Hypothalamus (tissue), 51 donors: ENCODE measurements at places on chromosomes 1 and 21.

DNA sequence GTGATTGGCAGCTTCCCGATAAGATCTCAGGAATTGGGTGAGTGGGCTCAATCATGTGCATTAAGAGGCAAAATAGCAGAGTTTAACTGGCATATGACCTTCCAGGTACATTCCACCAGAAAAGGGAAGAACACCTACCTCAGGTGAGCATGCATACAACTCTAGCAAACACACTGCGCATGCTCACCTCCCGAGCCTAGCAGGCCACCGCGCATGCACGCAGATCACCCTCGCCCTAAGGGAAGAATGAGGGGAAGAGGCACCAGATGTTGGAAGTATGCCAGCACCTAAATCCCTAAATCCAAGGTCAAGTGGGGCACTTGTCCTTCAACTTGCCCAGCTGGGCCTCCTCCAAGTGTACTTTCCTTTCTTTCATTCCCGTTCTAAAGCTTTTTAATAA lies 23.6 kb upstream of the CBR3 start:
- DNase-seq: no peak

GRCh38 chr21:34922479-34922878 lies 126.6 kb downstream of the RUNX1 start:
- no peak for DNase-seq

GRCh38 chr1:107993920-107994319 lies 28.9 kb upstream of the VAV3 start:
- peak; percentile 7 for DNase-seq

- no peak for DNase-seq
These were observed 83.1 kb downstream of the WLS start for GRCh38 chr1:68149110-68149798.

DNA sequence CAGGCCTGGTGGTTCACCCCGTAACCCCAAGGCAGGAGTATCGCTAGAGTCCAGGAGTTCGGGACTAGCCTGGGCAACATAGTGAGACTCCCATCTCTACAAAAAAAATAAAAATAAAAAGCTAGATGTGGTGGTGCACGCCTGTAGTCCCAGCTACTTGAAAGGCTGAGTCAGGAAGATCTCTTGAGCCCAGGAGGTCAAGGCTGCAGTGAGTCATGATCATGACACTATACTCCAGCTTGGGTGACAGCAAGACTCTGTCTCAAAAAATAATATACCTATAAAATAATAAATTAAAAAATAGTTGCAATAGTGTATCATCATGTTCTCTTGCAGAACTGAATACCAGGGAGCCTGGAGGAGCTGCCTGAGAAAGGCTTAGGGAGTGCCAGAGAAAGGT lies 19.9 kb upstream of the TMEM39B start:
- DNase-seq: no peak

GRCh38 chr1:178686407-178686806 lies 38.6 kb upstream of the RALGPS2 start:
- DNase-seq: no peak

DNA sequence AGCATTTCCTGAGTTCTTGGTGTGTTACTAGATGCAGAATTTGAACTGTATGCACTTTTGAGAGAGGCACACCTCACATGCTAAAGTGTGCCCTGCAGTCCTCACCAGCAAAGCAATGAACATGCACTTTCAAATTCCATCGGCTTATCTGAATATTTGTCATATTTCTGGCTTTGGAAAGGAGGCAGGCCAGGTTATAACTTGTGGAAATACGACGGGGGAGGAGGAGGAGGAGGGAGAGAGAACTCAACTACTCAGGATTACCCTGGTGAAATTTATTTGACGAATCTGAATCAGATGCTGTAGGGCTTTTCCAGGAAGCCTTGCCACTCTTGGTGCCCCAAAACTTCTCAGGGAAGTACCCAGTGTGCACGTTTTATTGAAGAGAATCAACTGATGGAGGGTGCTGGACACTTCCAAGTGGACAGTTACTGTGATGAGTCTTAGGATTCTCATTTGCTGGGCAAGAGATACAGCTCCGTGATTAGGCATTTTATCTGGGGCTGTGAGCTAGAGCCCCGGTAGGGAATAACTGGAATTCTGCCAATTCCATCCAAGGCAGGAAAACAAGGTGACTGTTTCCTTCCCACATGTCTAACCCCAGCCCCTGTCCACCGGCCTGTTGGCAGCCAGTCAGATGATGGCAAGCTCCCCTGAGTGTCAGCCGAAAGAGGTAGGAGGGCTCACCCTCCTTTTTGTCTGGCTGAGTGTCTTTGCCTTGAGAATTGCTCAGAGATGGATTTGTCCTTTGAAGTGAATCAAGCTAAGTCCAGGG lies 3.8 kb downstream of the PDPN start:
- no peak for DNase-seq

DNA sequence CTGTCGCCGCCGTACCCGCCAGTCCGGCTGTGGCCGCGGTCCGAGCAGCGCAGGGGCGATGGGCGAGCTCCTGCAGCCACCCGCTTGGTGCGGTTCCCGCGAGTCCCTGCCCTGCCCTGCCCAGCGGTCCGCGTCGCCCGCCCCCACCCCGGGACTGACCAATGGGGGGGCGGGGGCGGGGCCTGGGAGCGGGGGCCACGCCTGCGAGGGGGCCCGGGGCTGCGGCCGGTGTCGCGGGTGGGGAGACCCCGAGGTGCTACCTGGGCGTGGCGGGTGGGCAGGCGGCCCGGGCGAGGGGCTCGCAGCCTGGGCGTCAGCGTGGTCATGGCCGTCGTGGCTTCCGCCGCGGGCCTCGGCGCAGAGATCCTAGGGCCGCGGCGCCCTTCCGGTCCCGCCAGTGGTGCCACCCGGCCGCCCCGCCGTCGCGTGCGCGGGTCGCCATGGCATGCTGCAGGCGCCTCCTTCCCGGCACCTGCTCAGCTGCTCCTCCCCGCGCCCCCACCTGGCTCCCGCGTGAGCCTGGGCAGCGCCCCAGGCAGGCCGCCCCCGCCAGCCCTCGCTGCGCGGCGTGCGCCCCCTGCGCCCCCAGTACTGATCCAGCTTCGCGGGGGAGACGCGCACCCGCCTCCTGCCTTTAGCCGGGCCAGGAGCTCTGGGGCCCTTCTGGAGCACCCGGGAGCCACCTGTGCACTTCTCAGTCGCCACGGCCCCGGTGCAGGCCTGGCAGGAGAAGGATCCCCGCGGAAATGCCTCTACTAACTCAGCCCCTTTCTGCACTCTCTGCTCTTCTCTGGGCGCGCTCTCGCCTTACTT lies at the start of gene BMP8B:
Gene BMP8B (minus strand): TSS at position 108 of the 813 bp plus-strand sequence. CDS start 380 bp downstream, outside the sequence.
- no peak for DNase-seq

- DNase-seq: no peak
These were observed 34.5 kb downstream of the SYDE2 start for GRCh38 chr1:85166351-85166750.

- no peak for DNase-seq
These were observed 42.5 kb downstream of the LRRC8D start for GRCh38 chr1:89863165-89863830.

DNA sequence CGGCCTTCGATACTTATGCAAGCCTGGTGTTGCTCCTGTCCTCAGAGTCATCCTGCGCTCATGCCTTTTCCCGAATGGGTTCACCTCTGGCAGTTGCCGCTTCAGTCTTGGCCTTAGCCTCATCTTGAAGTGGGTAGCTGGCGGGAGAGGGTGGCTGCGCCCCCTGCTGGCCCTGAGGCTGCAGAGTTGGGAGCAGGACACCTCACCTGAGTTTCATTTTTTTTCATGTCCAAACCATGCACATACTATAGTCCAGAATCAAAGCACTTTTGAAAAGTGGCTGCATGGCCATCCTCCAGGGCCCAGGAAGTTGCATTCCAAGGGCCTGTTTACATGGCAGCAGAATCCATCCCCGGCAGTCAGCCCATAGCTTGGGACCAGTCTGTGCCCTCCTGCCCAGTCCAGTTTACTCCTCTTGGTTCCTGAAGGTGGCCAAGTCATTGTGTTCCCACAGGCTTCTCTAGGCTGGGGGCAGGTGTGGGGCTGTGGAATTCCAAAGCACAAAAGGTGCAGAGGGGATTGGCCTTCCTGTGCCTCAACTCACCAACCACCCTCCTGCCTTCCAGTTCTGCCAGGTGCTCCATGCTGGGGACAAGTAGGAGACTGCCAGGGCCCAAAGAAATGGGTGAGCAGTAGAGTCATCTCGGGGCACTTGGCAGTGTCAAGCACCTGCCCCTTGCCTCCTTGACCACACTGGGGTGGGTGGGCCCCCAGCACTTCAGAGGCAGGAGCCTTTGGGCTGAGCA lies 44.0 kb downstream of the YARS1 start:
- DNase-seq: peak; percentile 64

DNA sequence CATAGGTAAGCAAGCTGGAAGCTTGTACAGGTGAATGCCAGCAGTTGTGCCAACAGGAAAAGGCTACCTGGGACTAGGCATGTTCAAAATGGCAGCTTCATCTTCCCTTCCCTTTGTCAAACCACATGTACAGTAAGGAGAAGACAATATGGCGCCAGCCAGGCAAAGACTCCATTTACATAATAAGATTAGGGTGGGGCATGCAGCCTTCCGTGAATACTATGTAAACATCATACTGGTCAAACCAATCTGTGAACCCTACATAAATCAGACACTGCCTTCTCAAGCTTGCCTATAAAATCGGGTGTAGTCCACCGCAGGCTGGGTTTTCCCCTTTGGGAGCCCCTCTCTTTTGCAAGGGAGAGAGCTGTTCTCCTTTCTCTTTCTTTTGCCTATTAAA lies 24.6 kb downstream of the ATF3 start:
- no peak for DNase-seq

GRCh38 chr1:175524003-175524402 lies 219.4 kb downstream of the TNR start:
- no peak for DNase-seq

GRCh38 chr1:36667836-36668235 lies 185.1 kb upstream of the CSF3R start:
- no peak for DNase-seq

GRCh38 chr1:214847071-214847810 lies 235.3 kb upstream of the KCNK2 start:
- DNase-seq: no peak

- DNase-seq: no peak
These were observed 24.7 kb upstream of the ATP5PO start for GRCh38 chr21:33940164-33940880.

GRCh38 chr1:193189442-193190095 lies 3.2 kb upstream of the B3GALT2 start:
- no peak for DNase-seq

GRCh38 chr1:211092955-211093354 lies 41.0 kb downstream of the KCNH1 start:
- no peak for DNase-seq

- DNase-seq: no peak
These were observed 67.4 kb downstream of the ST6GALNAC3 start for GRCh38 chr1:76141929-76142328.

DNA sequence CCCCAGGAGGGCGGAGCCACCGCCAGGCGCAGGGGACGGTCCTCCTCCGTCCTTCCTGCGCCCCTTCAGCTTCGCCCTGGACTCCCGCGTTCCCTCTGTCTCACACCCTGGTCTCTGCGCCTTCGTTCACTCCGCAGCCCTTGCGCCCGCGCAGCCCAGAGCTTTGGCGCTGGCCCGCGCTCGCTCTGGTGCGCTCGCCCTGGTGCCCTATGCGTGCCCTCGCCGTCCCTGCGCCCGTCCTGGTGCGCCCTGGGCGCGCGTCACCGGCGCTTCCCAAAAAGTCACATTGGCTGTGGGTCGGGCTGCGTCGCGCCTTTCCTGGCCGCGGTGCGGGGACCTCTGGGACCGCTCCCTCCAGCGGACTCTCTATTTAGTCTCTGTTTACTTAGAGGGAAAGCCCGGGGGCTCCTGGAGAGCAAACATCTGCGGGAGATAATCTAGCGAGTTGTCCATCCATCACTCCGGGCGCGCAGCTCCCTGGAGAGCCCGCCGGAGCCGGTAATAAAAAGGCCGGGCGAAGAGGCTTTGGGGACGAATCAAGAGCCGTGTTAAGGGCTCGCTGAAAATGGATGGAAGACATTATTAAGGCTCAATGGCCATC lies 178.6 kb downstream of the PRDM16 start:
- DNase-seq: no peak

- DNase-seq: no peak
These were observed 1.3 kb downstream of the FOXJ3 start for GRCh38 chr1:42333662-42334239.

DNA sequence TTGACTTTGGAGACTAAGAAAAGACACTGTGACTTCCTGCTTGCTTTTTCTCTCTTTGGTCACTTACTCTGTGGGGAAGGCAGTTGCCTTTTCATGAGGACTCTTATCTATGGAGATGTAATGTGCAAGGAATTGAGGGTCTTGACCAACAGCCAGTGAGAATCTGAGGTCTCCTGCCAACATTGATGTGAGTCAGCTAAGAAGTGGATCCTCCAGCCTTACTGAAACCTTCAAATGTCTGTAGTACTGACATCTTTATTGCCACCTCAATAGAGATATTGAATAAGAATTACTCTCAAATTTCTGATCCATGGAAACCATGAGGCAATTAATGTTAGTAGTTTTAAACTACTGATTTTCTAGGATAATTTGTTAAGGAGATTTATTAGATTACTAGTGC lies 598.4 kb downstream of the ADGRL2 start:
- DNase-seq: no peak

- DNase-seq: no peak
These were observed 59.9 kb downstream of the TRIM11 start for GRCh38 chr1:228346731-228347130.

GRCh38 chr1:26468911-26469310 lies 3.3 kb upstream of the HMGN2 start:
- DNase-seq: peak; percentile 34

DNA sequence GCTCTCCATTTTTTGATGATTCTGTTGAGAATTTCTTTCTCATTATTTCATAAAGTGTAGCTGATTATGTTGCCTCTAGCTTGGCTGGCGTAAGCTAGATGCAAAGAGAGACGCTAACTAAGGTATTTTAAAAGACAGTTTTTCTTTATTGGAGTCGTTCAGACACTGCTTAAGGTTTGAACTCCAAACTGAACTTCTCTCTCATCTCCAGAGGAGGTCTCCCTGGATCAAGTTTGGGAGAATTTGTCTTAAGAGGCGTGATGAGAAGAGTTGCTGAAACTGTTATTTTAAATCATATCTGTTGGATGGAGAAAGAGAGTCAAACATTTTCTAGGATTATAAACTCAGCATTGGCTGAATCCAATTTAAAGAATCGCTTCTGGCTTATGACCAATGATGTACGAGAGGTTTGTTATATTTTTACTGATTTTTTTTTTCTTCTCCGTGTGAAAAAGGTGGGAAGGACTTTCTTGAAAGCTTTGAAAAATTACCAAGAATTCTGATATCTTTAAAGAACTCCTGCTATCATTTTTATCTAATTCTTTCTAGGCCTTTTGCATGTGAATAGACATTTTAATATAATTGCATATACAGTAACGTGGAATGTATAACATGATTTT lies 34.0 kb downstream of the MAP3K7CL start:
- no peak for DNase-seq

DNA sequence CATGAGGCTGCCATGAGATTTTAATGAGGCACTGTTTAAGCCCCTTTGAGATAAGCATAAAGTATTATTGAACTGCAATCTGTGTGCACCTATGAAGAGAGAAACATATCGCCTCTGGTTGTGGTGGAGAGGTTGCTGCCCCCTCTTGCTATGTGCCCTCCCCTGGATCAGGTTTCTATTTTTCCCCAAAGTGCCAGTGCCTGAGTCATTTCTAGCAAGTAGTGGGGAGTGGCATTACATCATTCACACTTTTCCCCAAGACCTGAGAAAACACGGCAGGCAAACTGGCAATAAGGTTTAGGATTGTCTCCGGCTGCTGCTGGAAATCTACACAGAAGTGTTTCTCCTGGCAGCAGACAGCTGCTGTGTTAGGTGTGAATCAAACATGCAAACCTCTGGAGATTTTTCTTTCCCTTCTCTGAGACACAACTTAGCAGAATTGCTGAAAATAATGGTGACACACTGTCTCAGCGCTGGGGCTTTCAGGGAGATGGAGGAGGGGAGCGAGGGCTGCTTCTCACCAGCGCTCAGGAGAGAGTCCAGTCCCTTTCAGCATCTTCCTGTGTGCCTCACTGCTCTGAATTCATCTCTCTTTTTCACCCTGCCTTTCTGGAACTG lies 13.7 kb upstream of the RGS16 start:
- no peak for DNase-seq
